RWPE2 (cell line): ENCODE measurements at places on chromosomes 4 and X.

- no peak for DNase-seq
- H3K27ac ChIP-seq: no peak overlapping the region
- no peaks in the 10 kb centered on the region for H3K27me3 ChIP-seq
- H3K36me3 ChIP-seq: peaks cover 49% of the 10 kb centered on the region
Measured at GRCh38 chr4:40887764-40888131, 138.0 kb downstream of the NSUN7 start.

DNA sequence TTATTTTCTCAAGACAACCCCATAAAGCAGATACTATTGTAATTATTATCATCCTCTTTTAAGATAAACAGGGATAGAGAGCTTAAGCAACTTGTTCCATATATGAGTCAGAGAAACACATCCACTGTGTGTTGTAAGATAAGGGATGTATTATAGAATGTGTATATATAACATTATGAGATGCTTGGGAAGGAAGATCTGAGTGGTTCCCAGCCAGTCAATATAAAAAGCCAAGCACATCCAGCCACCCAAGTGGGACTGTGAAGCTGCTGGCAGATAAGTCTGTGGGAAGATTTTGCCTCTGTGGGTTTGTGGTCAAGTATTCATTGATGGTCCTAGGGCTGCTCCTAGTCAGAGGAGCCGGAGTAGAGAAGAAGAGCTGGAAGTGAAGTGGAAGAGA lies 16.5 kb upstream of the BMPR1B start:
- no peaks in the 10 kb centered on the region for H3K36me3 ChIP-seq
- no peak overlapping the region for H3K27ac ChIP-seq
- no peaks in the 10 kb centered on the region for H3K27me3 ChIP-seq
- DNase-seq: no peak
- no peaks in the 10 kb centered on the region for H3K4me1 ChIP-seq

DNA sequence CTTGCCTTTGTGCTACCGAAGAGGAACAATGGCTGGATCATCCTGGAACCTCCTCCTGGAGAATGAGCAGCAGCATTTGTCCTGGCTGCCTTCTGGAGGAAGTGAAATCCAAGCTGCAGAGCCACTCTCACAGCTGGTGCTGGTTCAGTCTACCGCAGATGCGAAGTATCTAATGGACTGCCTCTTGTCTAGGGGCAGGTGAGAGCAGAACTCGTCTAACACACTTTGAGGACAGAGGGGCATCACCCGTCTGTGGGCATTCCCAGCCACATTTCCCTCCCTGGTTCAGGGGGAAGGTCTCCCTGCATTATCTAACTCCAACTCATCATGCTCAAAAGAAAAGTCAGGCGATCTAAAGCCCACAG lies 338.2 kb upstream of the GATB start:
- no peaks in the 10 kb centered on the region for H3K36me3 ChIP-seq
- DNase-seq: no peak
- H3K27me3 ChIP-seq: no peaks in the 10 kb centered on the region
- no peak overlapping the region for H3K27ac ChIP-seq
- H3K4me3 ChIP-seq: no peak overlapping the region

DNA sequence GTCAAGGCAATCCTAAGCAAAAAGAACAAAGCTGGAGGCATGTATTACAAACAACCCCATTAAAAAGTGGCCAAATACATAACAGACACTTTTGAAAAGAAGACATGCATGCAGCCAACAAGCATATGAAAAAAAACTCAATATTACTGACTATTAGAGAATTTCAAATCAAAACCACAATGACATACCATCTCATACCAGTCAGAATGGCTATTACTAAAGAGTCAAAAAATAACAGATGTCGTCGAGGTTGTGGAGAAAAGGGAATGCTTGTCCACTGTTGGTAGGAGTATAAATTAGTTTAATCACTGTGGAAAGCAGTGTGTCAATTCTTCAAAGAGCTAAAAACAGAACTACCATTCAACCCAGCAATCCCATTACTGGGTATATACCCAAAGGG lies 604.6 kb upstream of the GRIA3 start:
- no peaks in the 10 kb centered on the region for H3K36me3 ChIP-seq
- peaks cover 7% of the 10 kb centered on the region for H3K4me1 ChIP-seq
- no peak for DNase-seq
- H3K27me3 ChIP-seq: no peaks in the 10 kb centered on the region
- no peak overlapping the region for H3K4me3 ChIP-seq
